ENCODE measurements at places on chromosomes 7 and 10.

- no peak for DNase-seq
Measured at GRCh38 chr7:128886391-128887168, 23.9 kb downstream of the ATP6V1F start.

DNA sequence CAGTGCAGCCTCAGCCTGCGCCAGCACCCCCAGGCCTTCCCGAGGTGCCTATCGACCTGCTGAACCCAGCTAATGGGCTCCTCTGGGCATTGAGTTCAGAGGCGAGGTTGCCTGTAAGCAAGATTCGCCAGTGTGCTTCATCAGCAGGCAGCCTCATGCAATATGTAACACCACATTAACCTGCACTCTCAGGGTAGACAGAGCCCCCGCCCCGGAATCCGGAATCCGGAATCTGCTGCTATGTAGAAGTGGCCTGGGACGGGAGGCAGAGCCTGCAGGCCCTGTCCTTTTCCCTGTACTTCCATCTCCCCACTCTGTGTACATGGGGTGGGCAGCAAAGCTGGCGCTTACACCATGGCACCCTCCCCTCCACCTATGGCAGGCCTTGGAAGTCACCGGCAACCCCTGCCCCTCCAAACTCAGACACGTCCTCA lies 83.9 kb upstream of the RET start:
- no peak for DNase-seq

- no peak for DNase-seq
Measured at GRCh38 chr10:77080361-77081027, 557.1 kb downstream of the KCNMA1 start.

DNA sequence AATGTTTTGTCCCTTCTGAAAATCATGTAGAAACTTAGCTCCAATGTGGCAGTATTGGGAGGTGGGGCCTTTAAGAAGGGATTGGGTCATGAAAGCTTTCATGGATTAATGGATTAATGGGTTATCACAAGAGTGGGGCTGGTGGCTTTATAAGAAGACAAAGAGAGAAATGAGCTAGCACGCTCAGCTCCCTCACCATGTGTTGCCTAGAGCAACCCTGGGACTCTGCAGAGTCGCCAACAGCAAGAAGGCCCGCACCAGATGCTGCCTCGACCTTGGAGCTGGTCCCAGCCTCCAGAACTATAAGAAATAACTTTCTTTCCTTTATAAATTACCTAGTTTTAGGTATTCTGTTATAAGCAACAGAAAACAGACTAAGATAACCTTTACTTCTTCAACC lies 74.9 kb upstream of the HECW1 start:
- DNase-seq, result no peak

- no peak for DNase-seq
Measured at GRCh38 chr7:11379641-11380040, 406.0 kb downstream of the PHF14 start.

- DNase-seq, result no peak
Measured at GRCh38 chr7:11667071-11667809, 164.8 kb downstream of the THSD7A start.
